ENCODE measurements at places on chromosomes 1 and 21.

GRCh38 chr1:8427493-8427892, 109.6 kb downstream of the SLC45A1 start:
- no peak for DNase-seq

- no peak for DNase-seq
Measured at GRCh38 chr1:29590583-29591565, 354.6 kb downstream of the PTPRU start.

GRCh38 chr1:6630027-6630426, 5.4 kb downstream of the THAP3 start:
- DNase-seq, result no peak

DNA sequence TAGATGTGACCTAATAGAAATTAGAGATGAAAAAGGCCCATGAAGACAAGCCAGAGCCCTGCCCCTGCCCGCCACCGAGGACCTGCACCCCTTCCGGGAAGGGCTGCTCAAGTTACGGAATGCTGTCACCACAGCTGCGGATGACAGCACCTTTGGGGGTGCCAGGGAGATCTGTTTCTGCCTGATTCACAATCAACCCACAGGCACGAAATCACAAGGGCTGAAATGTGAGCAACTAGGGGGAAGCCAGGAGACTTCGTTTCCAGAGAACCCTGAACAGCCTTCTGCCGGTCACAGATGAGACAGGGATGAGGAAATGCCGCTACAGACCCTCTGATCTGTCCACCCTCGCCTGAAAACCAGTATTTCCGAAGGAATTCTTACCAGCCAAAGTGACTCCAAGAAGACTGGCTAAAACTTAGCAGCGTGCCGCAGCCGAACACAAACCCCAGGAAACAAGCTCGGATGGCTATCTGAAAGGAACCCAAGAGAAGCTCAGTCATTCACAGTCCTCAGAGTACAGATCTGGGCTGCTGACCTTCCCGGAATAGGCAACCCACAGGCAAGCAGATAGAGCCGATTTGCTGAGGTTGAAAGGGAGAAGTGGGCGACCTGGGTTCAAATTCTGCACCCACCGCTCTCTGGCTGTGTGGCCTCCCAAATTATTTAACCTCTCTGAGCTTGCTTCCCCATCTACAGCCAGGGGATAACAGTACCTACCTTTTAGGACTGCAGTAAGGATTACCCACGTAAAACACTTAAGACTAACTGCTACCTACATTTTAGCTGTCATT, 1.1 kb downstream of the ICMT start:
- no peak for DNase-seq

GRCh38 chr1:197024460-197024859, 42.6 kb downstream of the F13B start:
- no peak for DNase-seq

- DNase-seq, result no peak
Measured at GRCh38 chr1:116560704-116561490, 9.9 kb downstream of the CD58 start.

DNA sequence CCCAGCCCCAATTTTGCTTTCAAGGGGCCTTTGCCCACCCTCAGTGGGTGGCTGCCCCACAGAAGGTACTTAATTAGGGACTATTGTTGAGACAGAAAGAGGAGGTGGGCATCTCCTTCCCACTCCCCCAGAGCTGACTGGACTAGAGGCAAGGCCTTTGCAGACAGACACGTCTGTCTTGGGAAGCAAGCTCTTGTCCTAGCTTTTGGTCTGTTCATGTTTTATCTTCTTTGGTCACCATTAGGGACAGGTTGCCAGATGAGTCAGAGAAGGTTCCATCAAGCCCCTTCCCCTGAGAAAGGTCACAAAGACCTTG, 27.7 kb downstream of the PTAFR start:
- DNase-seq, result no peak

DNA sequence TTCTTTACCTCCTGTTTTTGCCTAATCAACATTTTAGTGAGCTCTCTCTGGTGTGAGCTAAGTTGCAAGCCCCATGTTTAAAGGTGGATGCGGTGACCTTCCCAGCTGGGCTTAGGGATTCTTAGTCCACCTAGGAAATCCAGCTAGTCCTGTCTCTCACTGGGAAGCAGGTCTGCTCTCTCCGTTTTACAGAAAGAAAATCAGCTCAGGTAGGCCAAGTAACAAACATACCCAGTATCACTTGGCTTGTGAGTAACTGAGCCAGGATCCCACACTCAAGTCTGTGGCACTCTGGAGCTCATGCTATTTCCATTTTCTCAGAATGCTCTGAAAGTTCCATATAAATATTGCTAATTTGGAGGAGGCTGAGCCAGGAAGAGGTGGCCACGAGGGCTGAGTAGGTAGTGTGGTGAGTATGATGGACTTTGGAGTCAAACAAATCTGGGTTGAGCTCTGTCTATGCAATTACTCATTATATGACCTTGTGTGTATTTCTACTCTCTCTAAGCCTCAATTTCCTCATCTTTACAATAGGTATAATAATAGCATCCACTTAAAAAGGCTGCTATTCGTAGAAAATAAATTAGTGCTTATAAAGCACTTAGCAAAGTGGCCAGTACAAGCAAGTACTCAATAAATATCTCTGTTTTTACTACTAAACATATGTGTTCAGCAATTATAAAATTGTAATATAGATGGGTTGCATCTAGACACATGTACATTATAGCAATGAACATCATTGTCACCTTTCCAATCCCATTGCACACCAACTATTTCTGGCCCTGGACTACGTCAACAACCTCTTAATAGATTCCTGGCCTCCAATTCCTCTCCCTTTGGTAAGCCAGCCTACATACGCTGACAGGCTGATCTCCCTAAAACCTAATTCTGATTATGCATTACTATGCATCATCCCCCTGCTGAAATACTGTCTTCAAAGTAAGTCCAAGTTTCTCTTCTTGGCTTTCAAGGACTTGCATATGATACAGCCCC, 32.7 kb upstream of the DHCR24 start:
- DNase-seq, result no peak

Measured in iPS DF 6.9 (cell line).